T-helper 17 cell (primary cell): ENCODE measurements at places on chromosomes 6 and 20.

DNA sequence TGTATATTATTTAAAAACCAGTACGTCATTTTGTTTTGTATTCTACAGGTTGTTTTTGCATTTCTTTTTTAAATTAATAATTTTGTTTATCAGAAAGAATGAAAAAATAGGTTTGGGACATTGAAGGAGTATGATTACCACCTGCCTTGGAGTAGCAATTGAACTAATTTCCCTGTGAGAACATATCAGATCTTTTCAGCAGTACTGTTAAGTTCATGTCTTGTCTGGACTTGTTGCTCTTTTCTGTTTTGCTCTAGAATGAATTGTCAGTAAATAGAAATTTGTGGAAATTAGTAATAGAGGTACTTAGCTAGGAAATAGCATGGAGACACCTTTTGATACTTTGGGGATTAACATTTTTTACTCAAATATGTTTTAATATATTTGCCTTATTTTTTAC is 24.3 kb downstream of the HSF2 start:
- DNase-seq, result no peak

DNA sequence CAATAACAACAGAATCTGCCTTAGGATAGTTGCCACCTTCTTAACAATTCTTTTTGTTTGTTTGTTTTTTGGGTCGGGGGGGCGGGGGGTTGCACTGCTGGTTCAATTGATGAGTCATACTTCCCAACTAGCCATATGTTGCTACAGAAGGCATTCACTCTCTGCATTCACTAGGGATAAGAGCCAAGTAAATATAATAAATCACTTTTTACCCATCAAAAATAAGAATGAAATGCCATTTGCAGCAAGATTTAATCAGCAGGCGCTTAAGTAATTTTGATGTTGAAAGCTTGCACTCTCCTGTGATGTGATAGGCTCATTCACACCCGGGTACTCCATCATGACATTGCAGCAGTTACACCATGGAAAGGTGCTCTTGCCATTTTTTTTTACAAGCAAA is 209.8 kb downstream of the HIVEP2 start:
- no peak for DNase-seq

DNA sequence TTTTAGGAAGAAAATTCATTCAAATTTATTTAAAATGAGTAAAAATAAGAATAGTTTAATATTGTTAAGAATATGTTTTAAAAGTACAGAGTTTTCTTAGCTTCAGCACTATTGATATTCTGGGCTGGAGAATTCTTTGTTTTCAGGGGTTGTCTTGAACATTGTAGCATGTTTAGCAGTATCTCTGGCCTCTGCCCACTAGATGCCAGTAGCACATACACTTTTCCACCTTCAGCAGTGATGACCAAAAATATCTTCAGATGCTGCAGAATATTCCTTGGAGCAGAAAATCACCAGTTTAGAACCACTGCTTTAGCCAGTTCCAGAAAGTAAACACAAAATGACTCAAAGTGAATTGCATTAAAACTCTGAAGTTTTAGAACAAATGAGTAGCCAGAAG is 19.4 kb upstream of the SDHAF4 start:
- no peak for DNase-seq

GRCh38 chr6:2187826-2188225 is 57.6 kb downstream of the GMDS start:
- no peak for DNase-seq
